ENCODE measurements at places on chromosomes 2 and 18. TPM values are rescaled to one million over a fixed set of nuclear protein-coding genes. Genes with fewer than 3 reads are reported as not detected.

The BBS5 gene
- 13.6 TPM for total RNA-seq

The ZNF513 gene
- total RNA-seq: 10.9 TPM

GRCh38 chr2:27010139-27010538 lies 22.6 kb upstream of the TMEM214 start:
- H3K27ac ChIP-seq: no peak overlapping the region
- DNase-seq: no peak
- no peaks in the 10 kb centered on the region for H3K27me3 ChIP-seq
- H3K36me3 ChIP-seq: no peaks in the 10 kb centered on the region
- no peaks in the 10 kb centered on the region for H3K4me1 ChIP-seq

The EFR3B gene
- total RNA-seq: 1.4 TPM

DNA sequence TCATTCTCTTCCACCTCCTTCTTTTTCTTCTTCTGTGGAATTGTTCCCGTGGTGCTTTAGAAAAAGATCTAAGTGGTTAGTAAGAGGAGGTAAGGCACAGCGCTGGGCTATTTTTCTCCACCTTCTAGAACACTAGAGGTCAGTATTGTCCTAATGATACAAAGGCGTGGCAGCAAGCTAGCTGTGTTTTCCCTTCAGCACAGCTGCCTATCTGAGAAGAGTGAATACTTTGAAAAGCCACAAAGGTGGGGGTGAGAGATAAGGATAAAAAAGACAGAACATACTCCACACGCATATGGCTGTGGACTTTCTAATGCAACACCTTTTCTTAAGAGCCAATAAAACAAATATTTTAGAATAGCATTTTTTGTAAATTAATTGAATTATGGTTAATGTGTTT lies 2.1 kb downstream of the CNTNAP5 start:
- no peaks in the 10 kb centered on the region for H3K4me1 ChIP-seq
- H3K27ac ChIP-seq: no peak overlapping the region
- H3K27me3 ChIP-seq: no peaks in the 10 kb centered on the region
- H3K36me3 ChIP-seq: no peaks in the 10 kb centered on the region
- no peak overlapping the region for H3K4me3 ChIP-seq

DNA sequence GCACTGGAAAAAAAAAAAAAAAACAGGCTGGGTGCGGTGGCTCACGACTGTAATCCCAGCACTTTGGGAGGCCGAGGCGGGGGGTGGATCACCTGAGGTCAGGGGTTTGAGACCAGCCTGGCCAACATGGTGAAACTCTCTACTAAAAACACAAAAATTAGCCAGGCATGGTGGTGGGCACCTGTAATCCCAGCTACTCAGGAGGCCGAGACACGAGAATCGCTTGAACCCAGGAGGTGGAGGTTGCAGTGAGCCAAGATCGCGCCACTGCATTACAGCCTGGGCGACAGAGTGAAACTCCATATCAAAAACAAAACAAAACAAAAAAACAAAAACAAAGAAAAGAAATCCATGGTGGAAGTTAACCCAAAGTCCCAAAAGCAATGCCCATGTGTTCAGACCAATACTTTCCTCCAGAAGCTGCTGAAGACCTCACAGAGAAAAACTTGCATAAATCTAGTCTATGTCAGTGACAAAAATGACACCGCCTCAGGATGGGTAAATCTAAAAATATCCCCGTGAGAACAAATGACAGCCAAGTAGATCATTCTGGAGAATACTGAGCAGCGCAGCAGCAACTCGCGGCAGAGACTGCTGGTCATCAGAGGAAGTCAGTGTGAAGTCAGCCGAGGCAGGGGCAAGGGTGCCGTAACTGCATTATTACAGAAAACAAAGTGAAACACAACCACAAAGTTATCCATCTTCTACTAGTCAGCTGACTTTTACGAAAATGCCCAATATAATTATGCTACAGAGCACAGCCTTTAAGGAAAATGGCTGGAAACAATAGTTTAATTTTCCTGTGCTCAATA lies 41.0 kb downstream of the LPIN2 start:
- H3K4me3 ChIP-seq: peak overlapping the region; percentile 57
- H3K4me1 ChIP-seq: peaks cover 70% of the 10 kb centered on the region
- H3K27ac ChIP-seq: no peak overlapping the region
- H3K27me3 ChIP-seq: no peaks in the 10 kb centered on the region
- H3K36me3 ChIP-seq: no peaks in the 10 kb centered on the region

The MBD2 gene
- 49.3 TPM for total RNA-seq

DNA sequence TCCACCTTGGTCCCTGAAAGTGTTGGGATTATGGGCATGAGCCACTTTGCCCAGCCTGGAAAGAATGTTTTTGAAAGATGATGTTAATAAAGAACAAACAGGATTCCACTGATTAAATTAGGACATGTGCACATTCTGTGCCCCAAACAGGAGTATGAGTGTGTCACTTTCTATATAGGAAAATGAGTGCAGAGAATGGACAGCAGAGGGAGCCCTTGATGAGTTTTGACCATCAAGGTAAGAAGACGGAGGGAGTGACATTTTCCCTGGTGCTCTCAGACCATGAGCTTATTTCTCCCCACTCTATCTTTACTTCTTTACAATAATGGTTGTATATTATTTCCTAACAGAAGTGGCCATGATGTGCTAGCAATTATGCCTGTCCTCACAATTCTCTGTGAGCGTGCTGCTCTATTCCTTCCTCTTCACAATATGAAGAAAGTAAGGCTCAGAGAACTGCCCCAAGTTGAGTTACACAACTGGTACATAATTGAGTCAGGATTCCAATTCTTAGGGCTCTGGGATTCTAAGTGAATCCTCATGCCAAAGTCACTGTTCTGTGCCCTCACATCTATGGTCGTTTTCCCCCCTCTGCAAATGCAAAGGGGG lies 20.6 kb downstream of the RPL37A start:
- peaks cover 14% of the 10 kb centered on the region for H3K4me1 ChIP-seq
- no peak overlapping the region for H3K4me3 ChIP-seq
- DNase-seq: no peak
- no peaks in the 10 kb centered on the region for H3K36me3 ChIP-seq
- H3K27me3 ChIP-seq: no peaks in the 10 kb centered on the region

The KLHL14 gene
- not detected for total RNA-seq

The MERTK gene
- 47.1 TPM for total RNA-seq

DNA sequence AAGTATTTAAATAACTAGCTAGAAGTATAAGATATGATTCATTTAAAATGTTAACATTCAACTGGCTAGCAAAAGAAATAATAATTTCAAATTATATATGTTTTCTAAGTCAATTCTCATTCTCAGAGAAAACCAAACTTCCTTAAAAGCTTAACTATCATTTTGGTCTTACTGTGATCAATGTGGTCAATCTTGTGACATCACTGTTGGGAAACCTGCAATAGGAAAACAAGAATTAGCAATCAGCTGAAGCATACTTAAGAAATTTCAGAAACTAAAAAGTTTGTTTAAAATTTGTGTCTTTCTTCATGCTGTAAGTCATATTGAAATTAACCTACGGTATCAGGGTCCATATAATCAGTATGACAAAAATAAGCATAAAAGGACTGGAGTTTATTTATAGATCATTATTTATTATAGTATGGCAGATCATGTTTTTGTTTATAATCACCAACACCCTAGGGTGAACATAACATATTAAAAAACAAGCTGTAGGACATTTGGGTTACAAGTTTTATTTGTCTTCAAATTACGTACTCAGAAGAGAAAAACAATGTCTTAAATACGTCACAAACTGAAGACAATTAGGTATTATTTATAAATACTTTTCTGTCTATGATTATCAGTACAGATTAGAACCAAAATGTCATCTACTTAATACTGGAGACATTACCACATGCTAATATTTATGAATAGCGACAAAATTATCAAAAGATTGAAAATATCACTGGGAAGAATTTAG lies 60.5 kb downstream of the BAZ2B start:
- no peak for DNase-seq
- no peak overlapping the region for H3K4me3 ChIP-seq
- H3K36me3 ChIP-seq: no peaks in the 10 kb centered on the region
- H3K4me1 ChIP-seq: peaks cover 6% of the 10 kb centered on the region
- H3K27ac ChIP-seq: no peak overlapping the region

GRCh38 chr2:47299555-47299954 lies 103.4 kb upstream of the MSH2 start:
- no peak overlapping the region for H3K4me3 ChIP-seq
- H3K27ac ChIP-seq: no peak overlapping the region
- no peak for DNase-seq
- H3K27me3 ChIP-seq: no peaks in the 10 kb centered on the region

DNA sequence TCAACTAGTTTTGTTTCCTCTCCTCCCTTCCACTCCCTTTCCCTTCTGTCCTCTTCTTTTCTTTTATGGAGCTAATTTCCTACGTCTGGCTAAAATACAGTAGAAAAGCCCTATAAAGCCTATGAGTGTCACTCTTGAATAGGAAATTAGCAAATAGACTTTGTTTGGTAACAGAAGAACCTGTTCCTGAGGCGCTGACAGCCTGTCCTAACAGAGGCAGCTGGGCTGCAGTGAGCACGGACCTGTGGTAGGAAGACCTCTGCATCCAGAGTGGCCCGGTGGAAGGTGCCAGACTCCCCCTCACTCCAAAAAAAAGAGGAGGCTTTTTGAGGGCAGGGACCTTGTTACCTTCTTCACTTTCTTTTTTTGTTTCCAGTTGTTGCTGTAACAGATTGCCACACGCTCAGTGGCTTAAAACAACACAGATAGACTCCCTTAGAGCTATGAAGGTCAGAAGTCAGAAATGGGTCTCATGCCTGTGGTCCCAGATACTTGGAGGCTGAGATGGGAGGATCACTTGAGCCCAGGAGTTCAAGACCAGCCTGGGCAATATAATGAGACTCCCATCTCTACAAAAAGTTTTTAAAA lies 81.2 kb upstream of the TXNDC2 start:
- peaks cover 58% of the 10 kb centered on the region for H3K4me1 ChIP-seq
- H3K27me3 ChIP-seq: no peaks in the 10 kb centered on the region
- H3K4me3 ChIP-seq: peak overlapping the region; percentile 6
- H3K36me3 ChIP-seq: no peaks in the 10 kb centered on the region

The HMSD gene
- total RNA-seq: not detected

DNA sequence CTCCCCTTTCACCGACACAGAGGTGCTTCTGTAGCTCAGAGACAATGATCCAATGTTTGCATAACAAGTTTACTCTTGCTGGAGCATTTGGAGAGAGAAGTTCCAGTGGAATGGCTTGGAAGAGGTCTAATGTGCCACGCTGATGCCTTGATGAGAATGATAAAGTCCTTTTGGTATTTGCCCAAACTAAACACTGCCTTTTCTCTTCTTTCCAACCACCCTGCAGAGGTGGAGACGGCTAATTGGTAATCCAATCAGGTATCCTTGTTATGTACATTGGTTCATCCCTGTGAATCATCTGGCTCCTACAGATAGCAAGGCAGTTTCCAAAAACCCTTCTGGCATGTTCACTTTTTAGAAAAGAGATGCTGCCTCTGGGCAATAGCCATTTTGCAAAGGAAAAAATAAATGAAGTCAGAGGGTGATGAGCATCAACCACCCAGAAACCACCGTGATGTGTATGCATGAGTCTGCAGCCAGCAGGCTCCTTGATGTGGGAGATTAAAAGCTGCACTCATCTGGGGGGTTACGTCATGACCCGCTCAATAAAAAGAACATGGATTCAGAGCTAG lies 40.6 kb downstream of the KIAA2012 start:
- H3K4me3 ChIP-seq: no peak overlapping the region
- no peak overlapping the region for H3K27ac ChIP-seq
- no peak for DNase-seq
- H3K27me3 ChIP-seq: no peaks in the 10 kb centered on the region
- no peaks in the 10 kb centered on the region for H3K36me3 ChIP-seq
- peaks cover 8% of the 10 kb centered on the region for H3K4me1 ChIP-seq

The SERPINB10 gene
- total RNA-seq: not detected

All from thoracic aorta (tissue), 2 donors.